ENCODE measurements at places on chromosomes 5 and 9.

DNA sequence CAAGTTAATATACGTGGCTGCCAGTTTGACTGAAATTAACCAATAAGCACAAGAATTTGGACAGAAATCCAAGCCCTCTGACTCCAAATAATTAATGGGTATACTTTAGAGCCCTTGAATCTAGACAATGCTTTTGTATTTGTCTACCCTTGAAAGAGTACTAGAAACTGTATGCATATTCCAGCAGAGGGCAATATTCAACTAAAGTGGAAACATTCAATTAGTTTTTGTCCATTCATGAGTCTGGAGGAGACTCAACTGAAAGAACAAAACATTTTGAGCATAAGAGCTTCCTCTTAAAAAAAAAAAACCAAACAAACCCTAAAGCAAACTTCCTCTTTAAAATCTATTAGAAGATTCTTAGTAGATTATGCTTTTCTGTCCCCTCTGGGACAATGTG, 157.8 kb downstream of the ARHGEF28 start:
- DNase-seq = no peak

- no peak for DNase-seq
Observed at GRCh38 chr5:17312358-17312757, 94.9 kb downstream of the BASP1 start.

DNA sequence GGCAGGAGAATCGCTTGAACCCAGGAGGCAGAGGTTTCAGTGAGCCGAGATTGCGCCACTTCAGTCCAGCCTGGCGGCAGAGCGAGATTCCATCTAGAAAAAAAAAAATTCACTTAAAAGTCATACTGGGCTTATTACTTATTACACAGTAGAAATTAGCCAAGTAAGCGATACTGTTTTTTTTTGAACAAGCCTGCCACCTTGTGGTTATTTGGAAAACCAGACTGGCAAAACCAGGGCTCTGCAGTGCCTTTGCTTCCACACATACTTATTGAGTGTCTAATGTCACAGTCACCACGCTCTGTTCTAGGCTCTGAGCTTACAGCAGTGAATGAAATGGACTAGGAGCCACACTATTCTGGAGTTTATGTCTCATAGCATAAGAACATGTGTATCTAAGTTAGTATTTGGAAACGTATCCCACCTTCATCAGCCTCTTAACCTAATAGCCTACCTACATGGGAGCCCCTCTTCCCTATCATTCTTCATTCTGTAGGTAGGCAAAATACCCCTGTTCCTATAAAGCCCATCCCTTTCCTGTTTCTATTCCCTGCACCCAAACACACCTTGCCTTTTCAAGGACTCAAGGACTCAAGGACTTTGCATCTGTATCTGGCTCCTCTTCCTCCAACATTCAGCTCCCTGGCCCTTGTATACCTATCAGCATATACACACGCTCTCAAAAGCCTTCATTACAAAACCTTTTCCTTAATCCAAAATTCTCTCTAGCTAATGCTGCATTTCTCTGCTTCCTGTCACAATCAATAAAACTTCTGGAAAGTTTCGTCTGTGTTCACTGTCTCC, 13.9 kb upstream of the BASP1 start:
- no peak for DNase-seq

DNA sequence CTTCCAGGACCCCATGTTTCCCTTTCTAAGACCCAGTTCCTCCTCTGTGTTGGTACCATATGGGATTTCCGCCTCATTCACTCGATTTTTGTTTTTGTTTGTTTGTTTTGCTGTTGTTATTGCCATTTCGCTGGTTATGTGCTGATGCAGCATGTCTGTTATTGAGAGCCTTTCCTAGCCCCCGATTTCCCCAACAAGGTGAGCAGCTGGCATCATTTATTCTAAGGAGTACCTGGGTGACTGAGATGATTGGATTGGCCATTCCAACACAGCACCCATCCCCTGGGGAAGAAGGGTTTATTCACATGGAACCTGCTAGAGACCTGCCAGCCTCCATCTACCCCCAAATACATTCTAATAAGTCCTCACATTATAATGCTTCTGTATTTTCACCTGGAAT, 2.7 kb downstream of the GLRA1 start:
- no peak for DNase-seq
